ENCODE measurements at places on chromosomes 16 and 17.

DNA sequence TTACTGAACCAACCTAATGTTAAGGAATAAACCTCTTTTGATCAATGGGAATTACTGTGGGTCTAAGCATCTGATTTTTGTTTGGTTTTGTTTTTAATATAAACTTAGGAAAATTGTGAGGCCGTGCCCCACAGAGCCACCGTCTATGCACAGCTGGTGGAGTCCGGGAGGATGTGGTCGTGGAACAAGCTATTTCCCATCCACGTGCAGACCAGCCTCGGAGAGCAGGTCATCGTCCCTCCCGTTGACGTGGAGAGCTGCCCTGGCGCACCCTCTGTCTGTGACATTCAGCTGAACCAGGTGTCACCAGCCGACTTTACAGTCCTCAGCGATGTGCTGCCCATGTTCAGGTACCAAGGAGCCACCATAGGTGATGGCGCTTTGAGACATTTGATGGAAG is 28.4 kb downstream of the PRMT7 start:
- no peak for DNase-seq

GRCh38 chr17:50539762-50540559 is 7.0 kb upstream of the SPATA20 start:
- no peak for DNase-seq

GRCh38 chr16:782766-783403 is 5.3 kb downstream of the RPUSD1 start:
- no peak for DNase-seq

DNA sequence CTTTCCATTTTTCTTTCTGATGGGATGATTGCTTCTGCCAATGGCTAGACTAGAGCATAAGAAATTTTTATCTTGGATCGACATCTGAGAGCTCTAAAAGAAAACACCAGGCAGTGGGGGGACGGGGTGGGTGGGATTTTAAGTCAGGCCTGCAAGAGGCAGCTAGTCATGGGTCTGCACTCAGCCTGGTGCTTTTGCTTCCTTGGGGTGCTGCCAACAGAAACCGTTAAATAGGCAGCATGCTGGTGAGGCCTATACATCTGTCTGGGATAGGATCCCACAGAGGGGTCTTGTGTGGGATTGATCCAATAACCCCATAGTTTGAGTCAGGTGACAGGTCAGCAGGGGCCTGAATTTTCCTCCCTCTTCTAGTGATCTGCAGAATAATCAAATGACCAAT is 26.9 kb downstream of the ZNRF1 start:
- no peak for DNase-seq

GRCh38 chr16:35506018-35506897 is 2046.8 kb downstream of the TP53TG3F start:
- DNase-seq, result no peak

- DNase-seq, result no peak
These were observed 43.1 kb downstream of the ANKFY1 start for GRCh38 chr17:4220655-4221054.

DNA sequence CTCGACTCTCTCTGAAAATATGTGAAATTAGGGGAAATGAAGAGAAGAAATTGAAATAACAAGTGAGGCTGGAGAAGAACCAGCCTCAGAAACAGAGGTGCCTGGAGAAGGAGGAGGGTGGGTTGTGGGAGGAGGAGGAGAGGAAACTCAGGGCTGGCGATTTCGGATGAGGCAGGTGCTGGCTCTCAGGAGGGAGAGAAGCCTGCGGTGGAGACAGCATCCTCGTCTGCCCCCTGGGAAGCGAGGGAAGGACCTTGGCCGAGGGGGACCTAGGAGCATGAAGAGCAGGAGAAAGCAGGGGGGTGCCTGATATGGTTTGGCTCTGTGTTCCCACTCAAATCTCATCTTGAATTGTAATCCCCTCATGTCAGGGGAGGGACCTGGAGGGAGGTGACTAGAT is 264.7 kb upstream of the TNRC6C start:
- no peak for DNase-seq

DNA sequence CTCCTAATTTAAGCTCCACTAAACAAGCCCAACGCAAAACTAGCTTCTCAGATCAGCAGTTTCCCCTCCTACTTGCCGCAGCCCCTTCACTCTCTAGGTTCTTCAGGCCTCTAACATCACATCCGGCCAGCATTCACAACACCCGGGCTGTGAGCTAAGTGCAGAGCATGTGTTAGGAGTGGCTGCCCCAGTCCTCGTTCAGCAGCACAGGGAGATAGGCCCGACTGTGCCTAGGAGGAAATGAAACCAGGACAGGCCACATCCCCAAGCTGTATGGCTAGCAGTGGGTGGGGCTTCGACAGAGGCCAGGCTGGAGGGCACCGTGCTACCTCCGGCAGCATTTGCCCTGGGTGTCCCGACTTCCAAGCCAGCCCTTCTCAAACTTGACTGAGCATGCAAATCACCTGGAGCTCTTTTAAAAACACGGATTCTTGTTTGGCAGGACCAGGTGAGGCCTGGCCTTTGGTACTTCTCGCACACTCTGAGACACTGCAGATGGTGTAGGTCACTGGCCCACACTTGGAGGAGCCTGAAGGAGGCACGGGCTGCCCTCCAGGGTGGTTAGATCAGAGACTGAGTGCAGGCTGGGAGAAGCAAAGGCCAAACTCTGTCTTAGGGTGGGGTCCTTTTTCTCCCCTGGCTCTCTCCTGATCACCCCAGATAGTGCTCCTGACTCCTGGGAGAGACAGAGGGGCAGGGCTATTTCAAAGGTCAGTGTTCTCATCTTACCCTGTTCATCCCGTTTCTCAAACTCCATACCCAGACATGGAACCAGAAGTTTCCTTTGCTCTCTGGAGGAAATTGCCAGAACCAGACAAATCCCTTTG is 202.0 kb downstream of the C16orf78 start:
- DNase-seq, result peak; percentile 55

- no peak for DNase-seq
These were observed 31.0 kb downstream of the DHRS7B start for GRCh38 chr17:21157586-21158370.

- no peak for DNase-seq
These were observed 9.9 kb upstream of the TMEM114 start for GRCh38 chr16:8600144-8600775.

- no peak for DNase-seq
These were observed 123.8 kb downstream of the RAB11FIP4 start for GRCh38 chr17:31515267-31515666.

DNA sequence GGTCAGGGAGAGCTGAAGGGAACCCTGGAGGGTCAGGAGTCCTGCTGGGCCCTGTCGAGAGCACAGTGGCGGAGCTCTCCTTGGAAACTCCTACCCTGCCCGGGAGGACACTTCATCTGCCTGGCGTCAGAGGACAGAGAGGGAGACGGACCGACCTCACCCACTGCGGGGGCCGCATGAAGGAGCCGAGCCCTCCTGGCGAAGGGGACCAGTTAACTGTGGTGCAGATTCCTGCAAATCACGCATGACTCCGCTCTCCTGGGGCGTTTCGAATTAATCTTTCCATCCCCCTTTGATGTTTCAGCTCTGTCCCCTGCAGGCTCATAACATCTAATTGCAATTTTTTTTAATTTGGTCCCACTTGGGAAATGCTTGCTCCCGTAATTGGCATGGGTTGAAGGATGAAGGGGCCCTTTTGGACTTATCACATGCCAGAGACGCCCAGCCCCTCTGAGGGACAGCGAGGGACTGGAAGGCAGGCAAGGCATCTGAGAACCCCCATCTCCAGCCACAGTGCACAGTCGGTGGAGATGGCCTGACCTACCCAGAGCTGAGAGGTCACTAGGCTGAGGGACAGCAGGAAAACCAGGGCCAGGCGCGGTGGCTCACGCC is 26.5 kb downstream of the RPH3AL start:
- DNase-seq, result no peak

DNA sequence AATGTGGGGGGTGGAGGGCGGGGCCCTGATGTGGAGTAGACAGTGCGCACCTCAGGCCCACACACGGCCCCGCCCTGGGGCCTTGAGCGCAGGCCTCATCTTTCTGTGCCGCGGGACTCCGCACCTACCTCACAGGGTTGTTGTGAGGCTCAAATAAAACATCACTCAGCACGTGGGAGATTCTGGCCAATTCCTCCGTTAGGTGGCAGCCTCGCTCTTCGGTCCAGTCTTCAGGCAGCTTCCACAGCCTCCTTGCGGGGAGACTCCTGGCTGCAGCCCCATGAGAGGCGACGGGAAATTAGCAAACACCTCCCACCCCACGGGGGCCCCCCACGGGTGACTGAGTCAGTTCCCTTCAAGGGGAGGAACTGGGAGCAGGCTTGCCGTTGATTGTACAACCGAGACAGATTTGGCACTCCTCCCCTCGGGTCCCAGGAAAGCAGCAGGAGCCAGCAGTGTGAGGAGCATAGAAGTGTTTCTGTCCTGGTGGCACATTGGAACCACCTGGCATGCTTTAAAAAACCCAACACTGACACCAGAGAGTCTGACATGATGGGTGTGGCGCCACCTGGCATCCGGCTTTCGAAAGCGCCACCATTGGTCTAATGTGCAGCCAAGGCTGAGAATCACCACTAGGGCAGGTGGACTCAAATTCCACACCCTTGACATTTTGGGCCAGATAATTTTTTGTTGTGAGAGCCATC is 7.6 kb downstream of the MRM1 start:
- peak; percentile 44 for DNase-seq

- DNase-seq, result peak; percentile 97
These were observed 1.0 kb downstream of the GGNBP2 start for GRCh38 chr17:36545465-36546417.

GRCh38 chr16:81123092-81123852 is 27.1 kb upstream of the GCSH start:
- no peak for DNase-seq
